RWPE1 (cell line): ENCODE measurements at places on chromosomes 1 and 21.
A peak's percentile ranks its signal among the peaks of the same experiment; 100 is the strongest.

DNA sequence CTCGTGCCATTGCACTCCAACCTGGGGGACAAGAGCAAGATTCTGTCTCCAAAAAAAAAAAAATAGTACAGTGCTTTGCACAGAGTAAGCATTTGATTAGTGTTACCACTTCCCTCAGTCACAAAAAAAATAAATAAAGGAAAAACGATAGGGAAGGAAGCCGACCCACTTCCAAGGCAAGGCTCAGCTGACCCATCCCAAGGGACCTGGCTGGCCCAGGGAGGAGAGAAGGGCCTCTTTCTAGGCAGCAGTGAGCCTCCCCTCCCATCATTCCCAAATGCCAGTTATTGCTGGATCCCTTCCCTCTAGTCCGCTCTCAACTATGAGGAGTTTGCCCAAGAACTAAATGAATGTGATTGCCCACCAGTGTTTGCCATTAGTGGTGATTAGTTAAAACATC, 77.8 kb downstream of the TMEM53 start:
- DNase-seq: no peak

DNA sequence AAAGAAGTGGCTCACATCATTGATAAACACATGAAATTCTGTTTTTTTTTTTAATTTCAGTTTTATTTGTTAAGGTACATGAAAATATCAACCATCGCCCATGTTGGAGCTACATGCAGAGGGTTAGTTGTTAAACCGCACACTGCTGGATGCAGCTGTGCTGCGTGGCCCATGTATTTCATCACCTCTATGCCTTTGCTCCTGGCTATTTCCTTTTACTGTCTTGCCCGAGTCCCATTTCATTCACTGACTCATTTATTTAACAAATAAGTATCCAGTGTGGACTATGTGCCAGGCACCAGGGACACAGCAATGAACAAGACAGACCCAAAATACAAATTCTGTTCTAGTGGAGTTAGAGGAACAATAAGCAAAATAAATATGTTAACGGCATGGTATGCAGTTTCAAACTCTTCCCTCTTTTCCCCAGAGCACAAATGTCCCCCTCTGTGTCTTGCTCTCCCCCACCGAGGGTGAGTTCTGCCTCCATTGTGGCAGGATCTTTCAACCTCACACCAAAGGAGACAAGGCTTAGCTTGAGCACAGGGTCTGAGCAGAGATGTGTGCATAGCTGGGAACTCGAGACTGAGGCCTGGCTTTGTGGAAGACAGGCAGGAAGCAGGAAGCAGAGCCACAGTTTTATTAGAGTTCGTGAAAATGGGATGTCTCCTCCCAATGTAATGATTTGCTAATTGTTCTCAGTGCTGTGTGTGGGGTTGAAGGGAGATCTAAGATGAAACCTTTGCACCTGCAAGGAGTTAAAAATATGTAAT, 44.6 kb downstream of the MAN1C1 start:
- no peak for DNase-seq

DNA sequence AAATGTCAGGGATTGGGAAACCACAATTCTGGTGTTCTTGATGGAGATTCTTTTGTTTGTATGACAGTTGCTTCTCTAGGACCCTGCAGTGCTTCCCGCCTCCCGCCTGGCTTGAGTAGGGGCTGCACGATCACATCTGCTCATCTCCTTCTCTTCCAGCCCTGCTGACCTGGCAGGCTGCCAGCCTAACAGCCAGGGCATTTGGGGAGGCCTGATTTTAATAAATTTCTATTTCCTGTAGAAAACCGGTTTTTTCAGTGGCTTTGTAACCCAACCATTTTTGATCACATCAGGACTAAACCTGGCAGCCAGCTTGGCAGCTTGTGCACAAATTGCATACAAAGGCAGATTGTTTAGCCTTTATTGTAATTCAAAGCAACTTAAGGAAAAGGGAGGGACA, 78.9 kb downstream of the UBE2U start:
- no peak for DNase-seq

DNA sequence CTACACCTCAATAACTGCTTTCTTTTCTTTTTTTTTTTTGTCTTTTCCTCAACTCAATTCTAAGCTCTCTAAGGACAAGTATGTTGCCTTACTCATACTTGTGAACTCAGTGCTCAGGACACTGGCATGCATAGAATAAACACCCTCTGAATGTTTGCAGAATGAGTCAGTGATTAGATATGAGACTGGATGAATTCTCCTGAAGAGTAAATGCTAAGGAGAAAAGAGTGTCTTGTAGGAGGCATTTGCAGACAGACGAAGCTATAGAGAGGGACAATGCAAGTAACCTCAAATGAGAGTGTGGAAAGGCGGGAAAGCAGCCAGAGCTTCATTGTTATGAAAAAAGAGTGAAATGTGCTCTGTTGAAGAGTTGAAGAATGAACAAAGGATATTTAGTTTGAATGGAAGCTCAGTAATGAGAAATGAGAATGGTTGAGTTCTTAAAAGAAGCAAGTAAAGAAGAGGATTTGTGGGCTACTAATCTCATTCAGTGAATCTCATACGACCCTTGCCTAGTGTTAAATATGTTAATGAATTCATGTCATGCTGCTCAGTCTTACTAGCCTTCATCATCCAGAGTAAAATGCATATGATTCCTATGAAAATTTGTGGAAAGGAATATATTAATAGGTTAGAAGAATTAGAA, 166.1 kb upstream of the DPYD start:
- DNase-seq: peak; percentile 85

DNA sequence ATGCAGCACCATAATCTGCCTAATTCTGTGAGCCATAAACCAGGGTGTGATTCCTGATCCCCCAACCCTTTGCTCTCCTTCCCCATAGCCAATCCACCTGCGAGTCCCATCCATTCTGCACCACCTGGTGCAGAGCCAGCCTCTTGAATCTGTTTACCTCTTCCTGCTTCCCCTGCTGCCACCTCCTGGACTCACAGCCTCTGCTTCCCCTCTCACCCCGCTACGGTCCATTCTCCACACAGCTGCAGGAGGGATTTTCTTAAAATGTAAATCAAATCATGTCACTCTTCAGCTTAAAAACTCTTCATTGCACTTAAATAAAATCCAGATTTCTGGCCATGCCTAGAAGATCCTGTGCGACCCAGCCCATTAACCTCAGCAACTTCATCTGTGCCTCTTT, 186.7 kb downstream of the FOXD2 start:
- DNase-seq: peak; percentile 42

DNA sequence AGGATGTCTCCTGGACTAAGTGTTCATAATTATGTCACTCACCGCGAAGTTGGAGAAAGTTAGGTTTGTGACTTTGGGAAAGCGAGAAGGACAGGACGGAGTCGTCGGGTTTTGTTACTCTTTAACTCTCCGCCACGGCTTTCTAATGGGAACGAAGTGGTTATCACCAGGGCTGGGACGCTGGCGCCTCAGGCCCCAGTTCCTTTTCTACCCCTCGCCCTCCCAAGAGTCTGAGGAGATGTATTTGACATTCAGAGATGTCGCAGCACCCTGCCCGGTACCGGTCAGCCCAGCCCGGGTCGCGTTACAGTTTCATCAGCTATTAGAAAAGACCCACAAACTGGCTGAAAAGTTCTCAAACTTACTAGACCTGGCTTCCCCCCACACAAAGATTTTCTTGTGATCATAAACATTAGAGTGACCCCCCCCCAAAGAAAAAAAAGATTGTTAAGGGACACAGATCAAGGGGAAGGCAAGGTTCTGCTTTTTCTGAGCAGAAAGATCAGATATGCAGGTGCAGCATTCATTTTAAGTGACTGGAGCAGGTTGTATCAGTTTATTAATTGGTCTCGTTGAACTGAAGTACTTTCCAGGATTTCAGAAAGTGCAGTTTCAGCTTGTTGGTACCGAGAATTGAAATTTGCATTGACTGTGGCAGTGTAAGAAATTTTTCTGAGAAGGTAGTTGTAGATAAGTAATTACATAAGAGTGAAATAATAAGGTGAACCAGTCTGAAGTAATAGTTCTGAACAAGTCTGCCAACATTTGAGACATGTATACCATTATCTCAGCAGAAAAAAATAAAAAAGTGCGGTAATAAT, 859 bp upstream of the ZBTB18 start:
- DNase-seq: no peak

- peak; percentile 13 for DNase-seq
Observed at GRCh38 chr1:178465011-178465410, 31.8 kb downstream of the CLEC20A start.

DNA sequence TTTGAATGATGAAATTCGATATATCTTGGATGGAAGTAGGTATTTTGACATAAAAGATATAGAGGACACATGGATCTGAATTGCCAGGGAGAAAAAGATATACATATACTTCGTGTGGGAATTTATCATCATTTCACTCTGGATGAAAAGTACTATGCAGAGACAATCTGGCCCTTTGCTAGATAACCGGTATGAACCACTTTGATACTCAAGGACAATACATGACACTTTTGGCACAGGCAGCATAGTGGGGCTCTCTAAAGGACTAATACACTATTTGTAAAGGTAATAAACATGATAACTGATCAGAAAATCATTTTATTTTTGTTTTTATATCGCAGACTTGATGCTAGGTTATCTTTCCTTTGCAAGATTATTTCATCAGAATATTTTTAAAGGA, 24.2 kb downstream of the JAK1 start:
- no peak for DNase-seq

DNA sequence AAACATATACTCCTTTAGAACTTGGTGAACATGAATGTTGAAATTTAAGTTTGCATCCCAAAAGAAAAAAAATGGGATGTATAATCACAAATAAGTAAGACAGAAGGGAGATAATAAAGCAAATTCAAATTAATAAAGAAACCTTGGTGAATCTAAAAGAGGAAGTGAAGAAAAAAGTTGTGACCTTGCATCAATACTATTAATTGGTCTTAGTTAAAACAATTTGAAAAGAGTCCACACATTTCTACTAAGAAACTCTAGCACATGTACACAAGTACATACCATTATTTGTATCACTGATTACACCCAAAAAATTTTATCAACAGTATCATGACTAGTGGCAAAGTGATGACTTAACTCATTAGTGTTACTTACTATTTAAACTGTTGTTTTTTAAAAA, 80.4 kb upstream of the SCYL3 start:
- DNase-seq: no peak

- peak; percentile 26 for DNase-seq
Observed at GRCh38 chr1:240663169-240663879, 51.4 kb upstream of the GREM2 start.

DNA sequence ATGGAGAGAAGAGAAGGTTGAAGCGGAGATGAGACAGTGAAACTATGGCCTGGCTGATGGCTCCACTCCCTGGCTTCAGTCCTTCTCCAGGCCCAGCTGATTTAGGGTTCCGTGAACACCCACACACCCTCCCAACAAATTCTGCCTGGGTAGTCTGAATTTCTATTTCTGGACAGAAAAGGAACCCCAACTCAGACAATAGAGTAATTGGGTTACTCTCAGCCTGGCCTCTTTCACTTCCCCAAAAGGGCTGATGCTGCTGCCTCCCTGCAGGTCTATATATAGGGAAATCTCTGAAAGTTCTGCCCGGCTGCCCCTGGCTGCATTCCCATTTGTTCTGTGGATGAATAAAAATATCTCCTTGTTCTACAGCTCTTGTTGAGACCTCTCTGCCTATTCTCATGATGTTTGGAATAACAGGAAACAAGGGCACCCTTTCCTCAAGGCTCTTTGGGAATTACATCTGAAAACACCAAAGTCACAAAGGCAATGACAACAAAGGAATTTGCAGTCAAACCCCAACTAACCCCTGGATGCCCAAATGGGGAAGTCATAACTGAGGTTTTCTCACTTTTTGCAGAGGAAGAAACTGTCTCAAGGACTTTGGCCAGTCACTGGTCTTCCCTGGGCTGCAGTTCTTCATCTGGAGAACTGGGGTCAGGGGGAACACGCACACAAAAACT, 11.4 kb upstream of the ZSCAN20 start:
- DNase-seq: no peak

DNA sequence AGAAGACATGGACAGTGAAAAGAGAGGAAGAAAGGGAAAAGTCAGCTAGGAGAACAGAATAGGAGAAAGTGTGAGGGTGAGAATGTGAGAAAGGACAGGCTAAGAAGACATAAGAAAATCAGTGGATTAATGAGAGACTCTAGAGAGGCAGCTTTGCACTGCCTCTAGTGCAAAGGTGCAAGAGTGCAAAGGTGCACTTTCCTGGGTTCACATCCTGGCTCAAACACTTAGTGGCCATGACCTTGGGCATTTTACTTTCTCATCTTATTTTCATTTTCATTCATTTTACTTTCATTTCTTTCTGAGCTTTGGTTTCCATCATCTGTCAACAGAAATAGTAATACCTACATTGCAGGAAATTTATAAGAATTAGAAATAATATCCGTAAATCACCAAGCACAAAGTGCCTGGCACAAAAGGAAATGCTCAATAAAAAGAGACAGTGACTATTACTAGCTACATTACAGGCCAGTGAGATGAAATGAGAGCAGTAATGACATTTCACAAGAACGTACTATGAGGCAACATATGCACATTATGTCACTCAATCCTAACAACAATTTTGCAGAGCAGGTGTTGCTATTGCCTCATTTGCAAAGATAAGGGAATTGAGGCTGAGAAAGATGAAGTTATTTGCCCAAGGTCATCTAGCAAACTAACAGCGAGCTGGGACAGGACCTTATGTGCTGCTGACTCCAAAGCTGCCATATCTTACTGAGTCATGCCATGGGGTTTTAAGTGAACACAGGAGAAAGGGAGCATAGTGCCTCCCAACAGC, 107.0 kb upstream of the TLR5 start:
- peak; percentile 38 for DNase-seq

GRCh38 chr1:231702331-231702730, 75.7 kb downstream of the DISC1 start:
- DNase-seq: no peak

DNA sequence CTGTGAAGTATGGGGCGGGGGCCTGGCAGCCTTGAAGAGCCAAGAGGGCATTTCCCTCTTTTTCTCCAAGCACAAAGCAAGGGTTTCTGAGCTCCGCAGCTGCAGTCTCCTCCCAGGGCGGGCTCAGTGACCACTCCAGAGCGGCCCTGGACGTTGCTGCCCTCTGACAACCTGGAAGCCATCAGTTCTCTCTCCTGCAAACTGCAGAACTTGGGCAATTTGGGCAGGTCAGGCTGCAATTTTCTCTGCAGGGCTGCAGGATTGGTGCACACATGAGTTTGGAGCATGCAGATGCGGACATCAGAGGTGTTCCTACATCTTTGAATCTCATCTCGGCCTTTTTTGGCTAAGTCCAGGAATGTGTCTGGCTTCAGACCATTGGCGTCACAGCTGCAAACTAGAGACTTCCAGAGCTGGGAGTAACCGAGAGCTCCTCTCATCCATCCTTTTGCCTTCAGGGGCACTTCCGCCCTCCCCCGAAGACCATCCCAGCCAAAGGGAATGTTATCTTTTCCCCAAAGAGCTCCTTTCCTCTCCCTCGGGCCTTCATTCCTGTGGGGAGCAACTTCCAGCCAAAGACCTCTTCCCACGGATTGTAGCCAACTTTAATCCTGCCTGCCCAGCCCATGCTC, 139.6 kb upstream of the WNT4 start:
- DNase-seq: no peak

GRCh38 chr21:42640486-42640885, 12.9 kb upstream of the PDE9A start:
- DNase-seq: no peak
